ENCODE measurements at places on chromosomes 1 and 21. TPM values are rescaled to one million over a fixed set of nuclear protein-coding genes. Genes with fewer than 3 reads are reported as not detected.

GRCh38 chr21:26674323-26674722 lies 101.2 kb upstream of the CYYR1 start:
- H3K36me3 ChIP-seq: no peaks in the 10 kb centered on the region
- no peak overlapping the region for H3K27ac ChIP-seq
- no peak for DNase-seq
- H3K4me1 ChIP-seq: no peaks in the 10 kb centered on the region
- no peaks in the 10 kb centered on the region for H3K27me3 ChIP-seq
- no peak overlapping the region for H3K4me3 ChIP-seq

- no peaks in the 10 kb centered on the region for H3K4me1 ChIP-seq
- no peaks in the 10 kb centered on the region for H3K36me3 ChIP-seq
- no peaks in the 10 kb centered on the region for H3K27me3 ChIP-seq
- H3K27ac ChIP-seq: no peak overlapping the region
- H3K4me3 ChIP-seq: no peak overlapping the region
- no peak for DNase-seq
These were observed 389.6 kb upstream of the C1orf87 start for GRCh38 chr1:60463146-60463545.

DNA sequence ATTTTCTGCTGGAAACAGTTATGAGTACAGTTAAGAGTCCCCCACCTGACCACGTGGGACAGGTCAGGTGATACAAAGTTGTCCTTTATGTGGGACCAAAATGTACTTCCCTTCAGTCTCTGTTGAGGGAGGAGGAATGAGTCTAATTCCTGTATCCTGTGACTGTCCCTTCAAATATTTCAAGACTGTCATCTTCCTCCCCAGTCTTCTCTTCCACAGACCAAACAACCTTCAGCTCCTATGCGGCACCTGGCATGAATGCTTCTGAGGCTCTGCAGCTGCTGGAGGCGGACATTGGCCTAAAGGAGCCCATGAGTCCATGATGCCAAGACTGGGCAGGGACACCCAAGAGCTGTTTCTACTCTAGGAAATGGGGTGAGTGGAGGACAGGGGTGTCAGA lies 72.1 kb upstream of the SIM2 start:
- H3K36me3 ChIP-seq: no peaks in the 10 kb centered on the region
- no peaks in the 10 kb centered on the region for H3K4me1 ChIP-seq
- no peak for DNase-seq
- H3K27ac ChIP-seq: no peak overlapping the region

The MYOG gene
- 171 TPM for total RNA-seq

The COL6A2 gene
- 72.8 TPM for total RNA-seq

The DNALI1 gene
- 2.0 TPM for total RNA-seq

All from psoas muscle (tissue), 8 donors.